Ascending aorta (tissue), 2 donors: ENCODE measurements at places on chromosomes 5 and 9. TPM values are rescaled to one million over a fixed set of nuclear protein-coding genes. Genes with fewer than 3 reads are reported as not detected.

GRCh38 chr5:65305913-65306312, 175.8 kb downstream of the ADAMTS6 start:
- no peak for DNase-seq

The PCDHB12 gene
- total RNA-seq: 19.7 TPM

GRCh38 chr9:128159522-128159783, 612 bp upstream of the BBLN start:
- DNase-seq: no peak

DNA sequence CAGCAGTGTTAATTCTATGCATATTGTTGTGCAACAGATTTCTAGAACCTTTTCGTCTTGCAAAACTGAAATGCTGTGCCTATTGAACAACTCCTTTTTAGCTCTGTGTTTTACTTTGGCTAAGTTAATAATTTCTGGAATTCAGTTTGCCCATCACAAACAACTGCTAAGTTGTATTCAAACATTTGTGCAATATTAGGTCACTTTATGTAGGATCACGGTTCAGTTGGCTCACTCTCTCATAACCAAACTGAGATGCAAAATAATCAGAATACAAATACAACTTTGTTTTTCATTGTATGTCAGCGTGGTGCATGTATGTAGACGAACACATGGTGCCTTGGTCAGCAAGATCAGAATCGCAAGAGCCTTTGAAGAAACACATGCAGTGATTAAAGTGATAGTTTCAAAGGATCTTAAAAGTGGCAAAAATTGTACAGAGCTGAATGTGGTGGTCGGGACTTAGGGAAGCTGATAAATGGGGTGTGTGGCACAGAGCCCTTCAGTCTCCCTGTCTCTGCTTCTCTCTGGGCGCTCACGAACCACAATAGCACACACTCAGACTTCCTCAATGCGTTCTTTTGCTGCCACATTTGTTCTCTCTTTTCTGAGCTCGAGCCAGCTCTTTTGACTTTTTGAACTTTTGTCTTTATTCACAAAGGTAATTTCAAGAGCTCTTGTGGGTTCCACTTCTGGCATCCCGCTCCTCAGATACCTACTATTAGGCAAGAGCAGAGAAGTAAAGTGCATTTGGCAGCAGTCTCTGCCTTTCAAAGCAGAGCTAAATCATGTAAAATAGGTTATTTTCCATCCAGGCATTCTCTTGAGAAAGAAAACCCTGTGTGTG, 112.4 kb upstream of the CTSL start:
- DNase-seq: peak; percentile 58

DNA sequence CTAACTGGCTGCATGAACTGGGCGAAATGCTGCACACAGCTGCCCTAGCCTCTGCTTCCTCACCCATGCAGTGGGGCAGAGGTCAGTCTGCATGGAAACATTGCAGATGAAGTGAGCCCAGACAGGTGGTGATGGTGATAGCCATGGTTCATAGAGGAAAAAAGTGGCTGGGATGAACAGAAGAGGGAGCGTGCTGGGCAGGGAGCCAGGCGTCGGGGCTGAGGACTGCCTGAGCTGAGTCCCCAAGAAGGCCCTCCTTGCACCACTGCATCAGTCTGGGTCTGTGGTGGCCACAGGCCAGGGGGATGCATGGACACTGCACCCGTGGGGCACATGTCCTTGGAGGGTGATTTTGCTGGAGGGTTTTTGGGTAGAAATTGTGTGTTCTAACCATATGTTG, 80.5 kb downstream of the AMBP start:
- no peak for DNase-seq

- DNase-seq: no peak
Measured at GRCh38 chr5:109239456-109239855, 170.3 kb downstream of the PJA2 start.

DNA sequence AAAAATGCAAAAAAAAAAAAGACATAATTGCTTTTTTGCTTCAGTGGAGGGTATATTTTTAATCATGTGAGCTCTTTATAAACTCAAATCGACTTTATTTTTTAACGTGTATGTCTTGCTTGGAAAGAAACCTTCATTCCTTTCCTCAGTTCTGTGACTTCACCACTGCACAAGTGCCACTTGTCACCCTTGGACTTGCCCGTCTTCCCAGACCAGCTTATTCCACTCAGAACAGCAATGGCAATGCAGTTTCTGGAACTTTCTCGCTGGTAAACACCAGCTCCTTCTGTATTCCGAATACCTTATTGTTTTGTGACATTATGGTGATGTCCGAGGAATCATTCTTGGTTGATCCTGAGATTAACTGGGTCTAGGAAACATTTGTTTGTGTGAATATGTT, 440.5 kb upstream of the ADAMTS16 start:
- DNase-seq: no peak

The LPAR1 gene
- total RNA-seq: 35.4 TPM

GRCh38 chr9:129071526-129072126, 9.3 kb upstream of the DOLPP1 start:
- no peak for DNase-seq

DNA sequence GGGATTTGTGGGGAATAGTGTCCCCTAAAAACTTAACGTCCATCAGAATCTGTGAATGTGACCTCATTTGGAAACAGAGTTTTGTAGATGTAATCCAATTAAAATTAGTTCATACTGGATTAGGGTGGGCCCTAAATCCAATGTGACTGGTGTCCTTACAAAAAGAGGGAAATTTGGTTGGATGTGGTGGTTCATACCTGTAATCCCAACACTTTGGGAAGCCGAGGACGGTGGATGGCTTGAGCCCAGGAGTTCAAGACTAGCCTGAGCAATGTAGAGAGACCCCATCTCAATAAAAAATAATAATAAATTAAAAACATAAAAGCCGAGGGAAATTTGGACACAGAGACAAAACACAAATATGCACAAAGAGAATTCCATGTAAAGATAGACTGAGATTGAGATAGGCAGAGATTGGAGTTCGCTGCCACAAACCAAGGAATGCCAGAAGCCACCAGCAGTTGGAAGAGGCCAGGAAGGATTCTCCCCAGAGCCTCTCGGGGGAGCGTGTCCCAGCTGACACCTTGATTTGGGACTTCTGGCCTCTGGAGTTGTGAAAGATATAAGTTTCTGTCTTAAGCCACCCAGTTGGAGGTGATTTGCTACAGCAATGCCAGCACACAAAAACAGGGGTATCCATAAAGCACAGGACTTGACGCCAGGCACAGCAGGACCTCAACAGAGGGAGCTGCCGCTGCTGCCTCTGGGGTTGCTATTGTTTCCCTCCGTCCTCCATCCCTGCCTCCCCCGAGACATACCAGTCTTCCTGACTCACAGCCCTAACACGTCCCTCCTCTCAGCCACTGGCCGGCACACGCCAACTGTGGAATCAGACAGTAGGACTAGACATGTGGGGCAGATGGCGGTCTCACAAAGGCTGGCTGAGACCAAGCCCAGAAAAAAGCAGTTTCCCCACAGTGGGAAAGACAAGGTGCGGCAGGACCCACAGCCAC, 73.8 kb upstream of the IL17B start:
- peak; percentile 93 for DNase-seq

The TLX3 gene
- total RNA-seq: not detected

DNA sequence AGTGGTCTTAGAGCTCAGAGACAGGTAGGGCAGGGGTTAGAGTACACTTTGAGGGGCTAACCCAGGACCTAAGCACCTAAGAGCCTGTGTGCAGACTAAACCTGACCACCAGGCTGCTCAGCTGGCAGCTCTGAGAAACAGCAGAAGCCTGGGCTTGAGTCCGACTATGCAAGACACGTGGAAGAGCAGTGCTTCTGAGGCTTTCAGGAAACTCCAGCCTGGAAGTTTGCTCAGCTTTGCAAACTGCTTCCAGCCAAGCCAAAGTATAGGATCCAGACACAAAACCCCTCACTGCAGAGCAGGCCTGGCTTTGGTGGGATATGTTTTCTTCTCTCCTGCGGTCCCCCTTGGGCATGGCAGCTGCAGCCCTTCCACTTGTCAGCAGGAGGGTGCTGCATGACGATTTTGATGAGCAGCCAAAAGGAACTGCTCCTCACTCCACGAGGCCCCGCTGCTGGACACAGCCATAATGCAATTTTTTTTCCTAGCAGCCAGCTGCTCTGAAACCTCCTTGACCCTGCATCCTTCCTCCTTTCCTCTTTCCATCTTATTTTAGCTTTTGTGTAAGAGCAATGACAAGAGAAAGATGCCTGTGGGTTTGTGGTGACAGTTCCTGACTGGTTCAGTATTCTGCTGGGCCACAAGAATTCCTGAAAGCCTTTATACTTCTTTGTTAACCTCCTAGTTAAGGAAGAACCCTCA, 123.1 kb downstream of the LIFR start:
- no peak for DNase-seq

- DNase-seq: no peak
Measured at GRCh38 chr5:132788508-132788907, 11.5 kb upstream of the SEPTIN8 start.

DNA sequence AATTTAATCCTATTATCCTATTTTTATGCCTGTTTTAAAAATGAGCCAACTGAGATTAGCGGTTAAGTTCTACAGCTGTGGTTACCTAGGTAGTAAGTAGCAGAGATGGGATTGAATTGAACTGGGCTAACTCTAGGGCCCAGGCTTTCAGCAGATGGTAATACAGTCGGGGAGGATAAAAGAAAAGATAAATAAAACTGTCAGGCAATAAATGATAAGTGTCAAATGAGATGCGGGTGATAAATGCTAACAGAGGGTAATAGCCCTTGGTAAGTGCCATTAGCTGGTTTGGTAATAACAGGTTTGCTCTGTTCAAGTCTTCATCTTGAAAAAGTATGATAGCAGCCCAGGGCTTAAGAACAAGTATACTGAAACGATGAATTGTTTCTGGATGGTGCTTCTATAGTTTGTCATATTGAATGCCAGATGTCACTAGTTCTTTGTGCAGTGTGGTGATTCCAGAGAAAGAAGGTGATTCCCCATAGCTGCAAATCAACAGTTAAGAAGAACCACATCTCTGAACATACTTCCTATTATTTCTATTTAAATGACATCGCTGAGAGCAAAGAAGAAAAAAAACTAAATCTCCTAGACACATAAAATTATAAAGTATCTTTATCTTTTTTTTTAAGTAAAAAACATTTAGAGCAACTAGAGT, 360.8 kb upstream of the PANK3 start:
- DNase-seq: no peak

The FIBCD1 gene
- not detected for total RNA-seq

The SNX30 gene
- total RNA-seq: 4.7 TPM

DNA sequence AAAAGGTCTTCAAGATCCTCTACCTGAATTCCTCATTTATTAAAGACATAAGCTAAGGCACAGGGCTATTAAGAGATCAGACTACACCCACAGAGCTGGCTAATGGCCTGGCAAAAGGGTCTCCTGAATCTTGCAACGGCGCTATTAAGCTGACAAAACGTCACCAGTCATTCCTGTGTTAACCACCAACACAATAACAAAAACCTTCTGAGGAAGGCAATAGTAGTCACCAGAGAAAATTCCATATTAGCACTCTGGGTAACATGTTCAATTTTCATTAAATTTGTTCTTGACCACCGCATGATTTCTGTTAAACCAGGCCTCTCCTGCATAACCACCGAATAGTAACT, 77.0 kb downstream of the GNAQ start:
- no peak for DNase-seq

GRCh38 chr5:136115183-136115865, 17.3 kb upstream of the SMAD5 start:
- no peak for DNase-seq

DNA sequence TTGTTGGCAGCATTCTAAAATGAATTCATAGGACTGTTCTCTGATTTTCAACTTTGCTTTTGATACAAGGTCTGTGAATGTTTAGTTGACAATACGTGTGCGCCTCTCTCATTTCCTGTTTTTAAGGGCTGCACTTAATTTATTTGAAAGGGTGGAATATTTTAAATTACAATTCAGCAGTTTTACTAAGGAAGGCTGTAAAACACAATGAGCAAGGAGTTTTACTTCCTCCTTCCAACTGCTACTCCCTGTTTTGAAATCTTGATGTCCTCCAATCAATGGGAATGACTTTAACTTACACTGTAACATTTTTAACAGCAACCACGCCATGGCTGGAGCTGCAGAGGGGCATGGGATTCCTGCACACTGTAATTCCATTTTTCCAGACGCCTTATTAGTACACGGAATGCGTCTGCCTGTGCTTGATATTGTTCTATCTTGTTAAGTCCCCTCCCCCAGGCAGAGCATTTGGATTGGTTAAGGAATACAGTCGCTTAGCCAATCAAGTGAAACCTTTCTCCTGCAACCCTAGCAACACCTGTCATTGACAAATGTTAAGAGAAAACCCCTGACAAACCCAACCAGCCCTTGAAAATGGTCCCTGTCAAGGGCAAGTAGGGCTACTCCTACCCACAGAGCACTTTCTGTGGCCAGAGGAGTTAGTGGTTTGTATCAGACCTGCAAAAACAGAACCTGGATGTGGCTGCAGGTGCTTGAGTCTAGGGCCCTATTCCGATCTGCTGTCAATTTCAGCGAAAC, 12.5 kb upstream of the ZSWIM6 start:
- DNase-seq: no peak

DNA sequence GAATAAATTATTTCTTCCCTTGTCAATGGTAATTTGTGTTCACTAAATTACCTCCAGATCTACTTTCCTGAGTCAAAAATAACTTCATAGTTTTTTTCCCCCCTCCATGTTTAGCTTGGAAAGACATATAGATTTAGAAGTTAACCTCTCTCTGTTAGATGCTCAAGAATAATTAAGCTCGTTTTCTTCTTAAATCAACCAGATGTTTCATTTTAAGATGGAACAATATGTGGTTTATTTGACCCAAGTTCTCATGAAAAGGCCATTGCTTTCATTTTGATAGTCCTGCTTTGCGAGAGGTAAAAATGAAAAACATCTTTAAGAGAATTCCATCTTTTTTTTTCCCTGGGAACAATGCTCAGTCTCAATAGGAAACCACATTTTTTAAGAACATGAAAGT, 27.7 kb upstream of the GAS1 start:
- DNase-seq: no peak

DNA sequence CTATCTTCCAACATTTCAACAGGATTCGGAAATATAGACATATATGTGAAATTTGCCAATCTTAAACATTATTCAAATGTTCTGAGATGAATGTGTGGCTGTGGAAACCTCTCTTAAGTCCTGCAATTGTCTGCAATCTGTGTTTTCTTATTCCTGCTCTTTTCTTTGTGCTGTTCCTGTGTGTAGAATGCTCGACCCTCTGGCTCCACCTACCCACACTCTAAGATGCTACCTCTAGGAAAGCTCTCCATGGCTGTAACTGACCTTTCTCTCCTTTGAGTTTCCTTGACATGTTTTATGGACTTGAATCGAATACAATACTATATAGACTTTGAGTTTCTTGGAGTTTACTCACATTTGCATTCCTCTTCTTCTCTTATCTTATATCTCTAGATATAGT, 120.6 kb upstream of the ASTN2 start:
- DNase-seq: no peak

- DNase-seq: no peak
Measured at GRCh38 chr5:103587185-103587748, 24.7 kb upstream of the NUDT12 start.

The TAF7 gene
- total RNA-seq: 30.1 TPM

GRCh38 chr9:76917299-76917698, 11.4 kb upstream of the PRUNE2 start:
- no peak for DNase-seq

DNA sequence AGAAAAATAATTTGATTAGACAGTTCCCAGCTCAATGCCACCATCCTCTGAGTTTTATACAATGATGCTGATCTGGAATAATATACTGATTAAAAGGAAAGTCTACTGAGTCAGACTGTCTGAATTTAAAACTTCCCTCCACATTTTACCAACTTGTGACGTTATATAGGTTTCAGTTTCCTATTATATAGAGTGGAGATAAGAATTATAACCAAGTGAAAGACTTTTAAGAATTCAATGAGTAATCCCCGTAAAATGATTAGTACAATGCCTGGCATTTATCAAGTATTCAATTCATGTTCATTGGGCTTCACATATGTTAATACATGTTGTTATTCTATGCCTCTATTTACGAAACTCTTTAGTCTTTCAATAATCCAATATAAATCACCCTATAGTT, 166.0 kb downstream of the CDH9 start:
- no peak for DNase-seq
